Cerebellar nuclear complex (tissue), 1 donor: ENCODE measurements at places on chromosomes 6 and 20.

DNA sequence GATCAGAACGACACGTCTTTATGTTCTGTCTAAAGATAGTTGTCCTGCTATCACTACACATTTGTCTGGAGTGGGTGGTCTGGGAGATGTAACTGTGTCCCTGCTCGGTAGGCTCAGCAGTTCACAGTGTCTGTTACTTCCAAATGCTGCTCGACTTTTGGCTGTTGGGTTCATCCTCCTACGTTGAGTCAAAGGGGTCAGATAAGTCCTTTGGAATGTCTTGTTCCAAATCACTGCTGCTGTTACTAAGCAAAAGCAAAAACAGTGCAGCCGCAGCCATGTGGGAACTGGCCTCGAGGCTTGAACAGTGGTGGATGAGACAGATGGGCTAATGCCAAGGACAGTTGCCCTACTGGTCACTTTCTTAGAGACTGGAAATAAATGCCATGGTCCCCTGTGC, 272.2 kb upstream of the MAP3K7 start:
- no peak for DNase-seq

GRCh38 chr20:10438217-10438616, 3.1 kb downstream of the SLX4IP start:
- DNase-seq: no peak

- no peak for DNase-seq
Observed at GRCh38 chr20:25508083-25508770, 77.1 kb downstream of the NINL start.

DNA sequence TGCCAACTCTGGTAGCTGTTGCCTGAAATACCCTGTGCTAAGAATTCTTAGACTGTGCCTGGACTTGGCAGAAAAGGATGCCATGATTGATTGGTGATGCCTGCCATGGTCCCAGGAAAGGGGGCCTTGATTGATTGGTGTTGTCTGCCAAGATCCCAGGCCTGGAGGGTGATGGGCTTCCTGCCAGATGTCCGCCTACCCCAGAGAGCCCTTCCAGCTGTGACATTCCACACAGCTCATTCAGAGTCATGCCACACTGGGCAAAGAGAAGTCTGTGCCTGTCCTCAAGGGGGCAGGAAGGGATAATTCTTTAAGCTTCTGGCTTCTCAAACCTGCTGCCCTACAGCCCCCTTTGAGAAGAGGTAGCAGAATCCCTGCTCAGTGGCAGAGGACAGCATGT, 24.6 kb downstream of the RIMS4 start:
- no peak for DNase-seq

GRCh38 chr6:79512014-79512413, 25.2 kb downstream of the LCA5 start:
- DNase-seq: no peak

DNA sequence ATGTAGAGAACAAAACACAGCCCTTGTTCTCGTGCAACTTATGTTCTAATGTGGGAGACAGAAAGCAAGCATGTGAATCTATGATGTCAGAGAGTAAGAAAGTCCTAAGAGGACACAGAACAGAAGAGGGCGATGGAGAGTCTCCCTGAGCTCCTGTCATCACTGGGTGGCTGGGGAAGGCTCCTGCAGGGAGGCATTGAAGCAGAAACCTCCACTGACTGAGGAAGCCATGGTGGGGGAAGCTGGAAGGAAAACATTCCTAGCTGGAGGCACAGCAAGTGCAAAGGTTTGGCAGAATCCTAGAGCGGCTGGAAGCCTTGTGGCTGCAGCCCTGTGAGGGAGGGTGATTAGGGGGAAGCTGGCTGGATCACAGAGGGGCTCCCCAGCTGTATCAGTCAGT, 248.0 kb downstream of the CDH26 start:
- no peak for DNase-seq

GRCh38 chr20:17661121-17661744, 20.8 kb downstream of the RRBP1 start:
- no peak for DNase-seq

- no peak for DNase-seq
Observed at GRCh38 chr6:125192610-125192930, 39.0 kb downstream of the TPD52L1 start.

GRCh38 chr20:13855613-13856012, 70.8 kb downstream of the NDUFAF5 start:
- no peak for DNase-seq

DNA sequence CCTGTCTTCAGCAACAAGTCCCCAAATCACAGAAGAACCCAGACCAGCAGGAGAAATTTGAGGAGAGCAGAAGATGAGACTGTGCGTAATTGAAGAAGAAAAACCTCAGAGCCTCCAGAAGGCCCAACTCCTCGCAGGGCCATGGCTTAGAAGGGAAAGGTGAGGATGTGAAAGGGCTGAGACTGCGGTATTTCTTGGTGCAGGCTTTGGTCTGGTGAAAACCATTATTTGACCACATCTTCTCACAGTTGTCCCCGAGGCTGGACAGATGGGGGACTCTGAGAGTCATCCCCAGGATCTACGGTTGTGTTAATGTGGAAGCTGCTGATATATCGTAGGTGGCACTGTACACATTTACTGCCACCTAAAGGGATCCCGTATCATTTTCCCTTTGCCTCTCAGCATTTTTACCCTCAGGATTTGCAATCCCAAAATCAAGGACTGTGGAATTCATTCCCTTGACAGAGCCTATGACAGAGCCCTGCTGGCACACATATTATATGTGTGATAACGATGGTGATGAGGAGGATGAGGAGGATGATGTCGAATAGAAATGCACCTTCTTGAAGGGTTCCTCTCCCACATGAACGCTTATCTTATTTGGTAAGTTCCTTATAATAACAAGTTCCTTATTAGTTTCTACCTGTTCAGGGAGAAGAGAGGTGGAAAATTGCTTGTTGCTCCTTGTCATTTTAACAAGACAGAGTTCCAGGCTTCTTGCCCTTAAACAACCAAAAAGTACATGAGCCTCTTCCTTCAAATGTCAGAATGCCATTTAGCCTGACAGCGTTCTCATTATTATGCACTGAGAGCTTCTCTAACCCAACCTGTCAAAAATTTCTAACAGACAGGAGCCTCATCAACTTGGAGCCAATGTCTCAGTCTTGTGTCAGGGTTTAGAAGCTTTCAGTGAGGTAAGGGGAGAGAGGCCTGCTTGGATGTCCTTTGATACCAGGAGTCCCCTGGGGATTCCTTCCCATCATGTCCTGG, 135.8 kb downstream of the PXDC1 start:
- DNase-seq: no peak

GRCh38 chr6:32196682-32197616, 4.5 kb upstream of the GPSM3 start:
- DNase-seq: no peak

GRCh38 chr6:31541059-31541657, 645 bp downstream of the DDX39B start:
- DNase-seq: no peak

DNA sequence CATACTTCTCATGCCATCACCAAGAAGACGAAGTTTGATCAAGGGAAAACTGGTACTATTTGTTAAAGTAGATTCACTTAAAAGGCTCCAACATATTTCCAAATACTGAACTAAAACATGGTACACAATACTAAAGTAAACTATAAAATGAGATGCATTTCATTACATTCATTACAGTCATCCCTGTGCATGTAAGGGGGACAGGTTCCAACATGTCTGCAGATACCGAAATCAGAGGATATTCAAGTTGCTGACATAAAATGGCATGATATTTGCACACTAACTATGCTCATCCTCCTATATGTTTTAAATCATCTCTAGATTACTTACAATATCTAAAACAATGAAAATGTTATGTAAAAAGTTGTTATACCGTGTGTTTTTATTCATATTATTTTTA, 893.9 kb upstream of the MANEA start:
- no peak for DNase-seq

- no peak for DNase-seq
Observed at GRCh38 chr6:147321260-147321659, 117.0 kb downstream of the STXBP5 start.

DNA sequence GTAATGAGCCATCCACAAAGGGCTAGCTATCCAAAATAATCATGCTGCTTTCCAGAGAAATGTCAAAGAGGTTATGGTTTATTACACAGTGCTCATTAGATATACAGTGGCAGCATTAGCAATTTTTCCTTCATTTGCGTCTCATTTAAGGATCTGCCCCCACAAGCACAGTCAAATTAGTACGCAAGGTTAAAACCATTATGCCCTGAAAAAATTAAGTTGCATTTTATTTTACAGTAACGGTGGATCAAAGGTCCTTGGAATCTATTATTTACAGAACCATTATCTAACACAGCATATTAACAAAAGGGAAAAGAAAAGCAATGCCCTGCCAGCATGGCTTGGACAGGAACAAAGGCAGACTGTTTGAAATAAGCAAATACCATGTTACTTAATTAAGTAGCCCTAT, 144.8 kb downstream of the PDSS2 start:
- no peak for DNase-seq

GRCh38 chr6:128311944-128312570, 208.3 kb downstream of the PTPRK start:
- no peak for DNase-seq

DNA sequence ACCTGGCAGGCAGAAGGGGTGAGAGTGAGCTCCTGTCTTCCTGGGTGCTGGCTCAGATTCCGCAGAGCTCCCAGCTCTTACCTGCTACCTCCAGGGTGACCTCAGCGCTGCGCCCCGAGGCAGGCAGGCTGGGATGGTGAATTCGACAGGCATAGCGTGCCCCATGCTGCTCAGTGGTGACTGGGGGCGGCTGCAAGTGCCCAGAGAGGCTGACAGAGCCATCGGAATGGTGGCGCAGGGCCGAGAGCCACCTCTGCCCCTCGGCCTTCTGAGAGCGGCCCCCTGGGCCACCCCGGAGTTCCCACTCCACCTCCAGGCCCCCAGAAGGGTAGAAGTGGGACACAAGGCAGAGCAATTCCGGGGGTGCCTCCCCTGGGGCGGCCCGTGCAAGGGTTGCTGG, 5.5 kb upstream of the RGL2 start:
- no peak for DNase-seq

GRCh38 chr20:51562332-51563173, 20.0 kb upstream of the NFATC2 start:
- DNase-seq: no peak

DNA sequence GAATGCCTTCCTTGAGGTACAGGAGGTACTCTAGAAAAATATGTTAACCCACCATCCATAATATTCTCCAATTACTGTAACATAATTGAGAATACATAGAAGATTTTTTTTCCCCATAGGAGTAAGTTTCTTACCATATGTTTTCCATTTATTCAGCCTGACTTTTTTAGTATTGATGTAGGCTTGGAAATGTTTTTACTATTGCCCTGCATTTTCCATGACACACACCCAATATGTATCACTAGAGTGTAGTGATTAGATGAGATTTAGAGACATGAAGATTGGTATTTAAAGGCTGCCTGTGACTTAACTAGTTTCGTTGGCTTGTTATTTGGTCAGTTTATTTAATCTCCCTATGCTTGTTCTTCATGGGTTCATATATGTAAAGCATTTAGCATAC, 39.5 kb downstream of the KCNQ5 start:
- DNase-seq: no peak

GRCh38 chr6:127222418-127222817, 44.2 kb upstream of the RNF146 start:
- DNase-seq: no peak

DNA sequence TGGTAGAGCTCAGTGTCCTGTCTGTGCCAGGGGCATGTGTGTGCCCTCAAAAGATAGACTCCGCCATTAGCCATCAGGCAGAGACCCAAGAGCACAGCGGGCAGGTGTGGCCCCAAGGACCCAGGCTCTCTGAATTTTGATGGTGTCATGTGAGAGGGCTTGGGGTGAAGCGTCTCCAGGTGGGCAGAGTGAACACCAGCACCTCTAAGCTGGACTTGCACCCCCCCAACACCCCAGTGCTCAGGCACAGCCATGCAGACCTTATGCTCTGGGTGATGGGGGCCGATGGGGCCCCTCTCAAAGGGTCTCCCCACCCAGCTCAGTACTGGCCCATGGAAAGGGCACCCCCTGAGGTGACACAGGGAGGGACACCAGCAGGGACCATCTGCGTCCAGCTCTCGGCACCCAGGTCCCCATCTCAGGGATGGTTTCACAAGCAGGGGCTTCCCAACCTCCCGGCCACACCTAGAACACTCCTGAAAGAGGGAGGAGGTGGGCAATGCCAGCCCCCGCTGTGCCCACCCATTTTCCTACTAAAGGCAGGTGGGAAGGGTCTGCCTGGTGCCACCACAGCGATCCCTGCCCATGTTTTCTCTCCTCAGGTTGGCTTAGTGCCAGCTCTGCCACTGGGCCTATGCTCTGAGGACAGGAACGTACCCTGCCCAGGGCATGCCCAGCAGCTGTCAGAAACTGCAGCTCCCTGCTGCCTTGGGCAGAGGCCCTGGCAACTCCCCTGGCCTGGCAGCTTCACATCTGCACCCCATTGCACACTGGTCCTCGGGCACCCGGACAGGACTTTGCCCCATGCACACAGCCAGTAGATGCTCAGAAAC, 3.5 kb downstream of the CST7 start:
- no peak for DNase-seq

DNA sequence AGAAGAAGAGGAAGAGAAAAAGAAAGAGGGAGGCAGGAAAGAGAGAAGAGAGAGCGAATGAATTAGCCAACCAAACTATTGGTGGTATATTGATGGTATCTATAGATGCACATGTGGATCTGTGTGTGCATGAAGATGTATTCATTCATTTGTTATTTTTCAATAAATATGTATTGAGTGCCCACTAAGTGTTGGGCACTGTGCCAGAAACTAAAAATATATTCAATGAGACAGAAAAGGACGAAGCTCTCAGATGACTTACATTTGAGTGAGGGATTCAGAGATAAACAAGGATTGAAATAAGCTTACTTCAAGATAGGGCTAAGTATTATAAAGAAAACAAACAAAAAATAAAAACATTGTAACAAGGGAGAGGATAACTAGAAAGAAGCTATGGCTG, 154.9 kb downstream of the TSHZ2 start:
- DNase-seq: no peak

- peak; percentile 10 for DNase-seq
Observed at GRCh38 chr6:143060806-143061596, at the start of gene AIG1. TSS of gene AIG1 (plus strand) at chr6:143060889. CDS start at chr6:143060926, 37 bp downstream.

DNA sequence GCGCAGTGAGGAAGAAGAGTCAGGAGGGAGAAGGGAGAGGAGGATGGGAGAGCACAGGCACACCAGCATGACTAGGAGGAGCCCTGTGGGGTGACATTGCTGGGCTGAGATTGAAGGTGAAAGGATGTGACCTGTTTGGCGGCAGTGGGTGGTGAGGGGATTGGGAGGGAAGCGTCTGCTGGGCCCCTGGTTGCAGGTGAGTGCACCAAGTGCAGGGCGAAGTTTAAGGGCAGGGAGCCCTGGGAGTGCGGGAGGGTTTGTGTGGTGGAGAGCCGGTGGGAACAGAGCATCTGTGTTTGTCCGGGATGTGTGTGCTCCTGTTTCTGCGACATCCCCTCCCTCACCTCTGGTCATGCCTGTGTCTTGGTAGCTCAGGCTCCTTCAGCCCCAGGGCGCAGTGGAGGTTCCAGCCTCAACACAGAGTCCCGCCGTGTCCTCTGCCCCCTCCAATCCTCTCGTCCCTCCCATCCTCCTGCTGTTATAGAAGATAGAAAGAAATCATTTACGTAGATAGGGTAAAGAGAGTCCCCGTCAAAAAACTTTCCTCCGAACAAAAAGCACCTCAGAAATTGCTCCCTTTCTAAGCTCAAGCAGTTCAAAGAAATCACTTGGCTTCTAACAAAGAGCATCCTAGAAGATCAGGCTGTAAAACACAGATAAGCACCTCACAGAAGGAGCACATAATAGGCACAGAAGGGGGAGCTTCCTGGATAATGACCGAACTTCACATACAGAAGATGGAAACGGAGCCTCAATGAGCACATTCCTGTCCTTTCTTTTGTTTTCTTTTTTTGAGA, 25.0 kb downstream of the ULBP1 start:
- no peak for DNase-seq

GRCh38 chr20:36528875-36529417, 12.4 kb upstream of the MYL9 start:
- DNase-seq: no peak
